ENCODE measurements at places on chromosomes 6 and 20. TPM values are rescaled to one million over a fixed set of nuclear protein-coding genes. Genes with fewer than 3 reads are reported as not detected.

ULBP2 gene
- total RNA-seq, result 8.3 TPM

GRCh38 chr6:147567141-147567805 is 58.8 kb downstream of the SAMD5 start:
- DNase-seq, result no peak

GRCh38 chr6:159487636-159488035 is 205.4 kb downstream of the SOD2 start:
- DNase-seq, result peak; percentile 6

NHSL1 gene
- total RNA-seq, result 18.8 TPM

DNA sequence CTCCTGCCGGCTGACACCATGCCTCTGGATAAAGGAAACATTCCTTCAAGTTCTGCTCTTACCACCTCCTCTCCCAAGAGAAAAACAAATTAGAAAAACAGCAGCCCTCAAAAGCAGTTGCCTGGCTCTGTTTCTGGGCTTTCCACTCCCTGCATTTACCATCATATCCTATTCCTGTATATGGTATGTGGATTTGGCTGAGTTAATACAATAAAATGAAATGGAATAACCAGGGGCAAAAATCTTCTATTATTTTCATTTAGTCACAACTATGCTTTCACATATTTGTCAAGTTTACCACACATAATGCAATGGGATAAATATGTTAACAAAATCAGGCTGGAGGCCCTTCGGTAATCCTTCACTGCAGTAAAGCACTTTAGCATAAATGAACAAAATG is 34.3 kb downstream of the COL12A1 start:
- no peak for DNase-seq

SPATA25 gene
- total RNA-seq, result 0.44 TPM

DNA sequence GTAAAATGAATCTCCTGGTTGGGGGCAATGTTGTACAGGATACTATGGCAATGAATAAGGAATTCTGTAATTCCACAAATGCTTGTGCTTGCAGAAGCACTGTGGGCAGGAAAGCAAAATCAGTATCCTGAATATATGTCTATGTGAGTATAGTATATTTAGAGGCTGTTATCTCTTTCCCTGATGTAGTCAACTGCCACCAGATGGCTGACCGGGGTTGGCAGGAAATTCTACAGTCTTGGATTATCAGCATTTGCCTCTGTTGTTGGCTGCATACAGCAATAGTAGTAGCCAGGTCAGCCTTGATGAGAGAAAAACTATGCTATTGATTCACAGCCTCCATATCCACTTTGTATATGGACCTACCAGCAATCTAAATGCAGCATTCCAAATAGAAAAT is 425.1 kb upstream of the JAG1 start:
- no peak for DNase-seq

DNA sequence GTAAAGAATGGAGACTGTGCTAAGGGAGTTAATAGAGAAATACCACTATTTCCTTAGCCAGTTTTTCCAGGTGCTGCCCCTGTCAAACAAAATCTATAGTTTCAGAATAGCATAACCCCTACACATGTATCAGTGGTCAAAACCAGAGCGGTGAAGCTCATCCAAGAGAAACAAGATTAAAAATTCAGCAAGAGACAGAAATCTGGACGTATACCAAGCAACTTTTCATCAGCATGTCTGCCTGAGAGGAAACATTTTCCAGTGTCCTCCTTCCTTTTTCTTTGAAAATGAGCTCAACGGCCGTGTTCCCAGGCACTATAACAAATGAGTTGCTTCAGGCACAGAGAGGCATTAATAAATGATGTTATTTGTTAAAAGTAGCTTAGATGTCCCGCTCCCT is 416.5 kb downstream of the BCKDHB start:
- DNase-seq, result no peak

- DNase-seq, result no peak
Observed at GRCh38 chr6:118372413-118372812, 175.7 kb upstream of the PLN start.

All from foreskin keratinocyte (primary cell).